ENCODE measurements at places on chromosomes 16 and 17.

GRCh38 chr17:32946375-32947135, 18.6 kb downstream of the TMEM98 start:
- DNase-seq: no peak

- DNase-seq: no peak
These were observed 843.7 kb downstream of the CDH11 start for GRCh38 chr16:64278196-64278595.

DNA sequence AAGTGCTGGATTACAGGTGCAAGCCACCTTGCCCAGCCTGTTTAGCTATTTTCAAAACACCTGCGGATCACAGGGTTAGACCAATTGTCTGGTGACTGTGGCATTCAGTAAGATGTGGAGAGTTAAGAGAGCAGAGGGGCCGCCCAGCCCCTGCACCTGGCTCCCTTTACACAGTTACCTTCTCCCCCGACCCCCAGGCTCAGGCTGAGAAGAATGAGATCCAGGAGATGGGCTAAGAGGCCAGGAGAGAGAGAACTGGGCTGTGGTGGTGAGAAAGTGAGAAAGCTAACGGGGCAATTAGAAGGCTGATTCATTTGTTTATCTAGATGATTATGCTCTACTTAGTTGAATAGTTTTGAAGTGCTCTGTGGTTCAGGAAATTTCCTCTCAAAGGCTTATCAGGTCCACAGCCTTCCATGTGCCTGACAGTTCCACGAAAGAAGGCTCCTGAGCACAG, 67.8 kb upstream of the AXIN2 start:
- no peak for DNase-seq

- DNase-seq: no peak
These were observed 50.8 kb downstream of the AKAP1 start for GRCh38 chr17:57135789-57136291.

GRCh38 chr16:27460213-27460612, 58.2 kb downstream of the IL21R start:
- no peak for DNase-seq

DNA sequence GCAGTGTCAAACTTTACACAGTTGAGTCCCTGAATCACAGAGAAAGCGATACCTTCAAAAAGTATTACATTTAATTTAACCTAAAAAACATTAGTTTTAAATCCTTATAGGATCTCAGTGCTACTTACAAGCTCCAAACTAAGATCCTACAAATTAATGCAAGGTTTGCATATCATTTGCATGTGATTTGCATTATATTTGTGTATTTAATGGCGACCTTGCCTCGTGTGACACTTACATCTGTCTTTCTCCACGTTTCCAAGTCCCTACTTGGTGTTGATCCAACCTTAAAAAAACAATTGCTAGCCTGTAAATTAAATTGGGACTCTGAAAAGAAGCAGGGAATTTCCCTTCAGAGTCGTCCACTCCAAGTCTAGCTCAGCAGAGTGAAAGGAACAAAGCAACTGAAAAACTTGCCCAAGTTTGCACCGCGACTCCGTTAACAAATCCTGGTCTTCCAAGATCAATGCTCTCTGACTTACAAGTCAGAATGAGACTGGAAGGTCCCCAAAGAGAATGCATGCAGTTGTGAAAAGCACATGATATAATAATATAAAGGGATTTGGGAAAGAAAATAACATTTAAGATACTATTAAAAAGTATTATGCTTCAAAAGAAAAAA, 739 bp upstream of the FAM117A start:
- no peak for DNase-seq

GRCh38 chr17:12568358-12569251, 97.1 kb upstream of the MYOCD start:
- no peak for DNase-seq

- DNase-seq: peak; percentile 31
These were observed 1.0 kb upstream of the YPEL3 start for GRCh38 chr16:30096862-30097563.

- DNase-seq: no peak
These were observed 144.4 kb downstream of the SLC39A11 start for GRCh38 chr17:72948115-72948514.

DNA sequence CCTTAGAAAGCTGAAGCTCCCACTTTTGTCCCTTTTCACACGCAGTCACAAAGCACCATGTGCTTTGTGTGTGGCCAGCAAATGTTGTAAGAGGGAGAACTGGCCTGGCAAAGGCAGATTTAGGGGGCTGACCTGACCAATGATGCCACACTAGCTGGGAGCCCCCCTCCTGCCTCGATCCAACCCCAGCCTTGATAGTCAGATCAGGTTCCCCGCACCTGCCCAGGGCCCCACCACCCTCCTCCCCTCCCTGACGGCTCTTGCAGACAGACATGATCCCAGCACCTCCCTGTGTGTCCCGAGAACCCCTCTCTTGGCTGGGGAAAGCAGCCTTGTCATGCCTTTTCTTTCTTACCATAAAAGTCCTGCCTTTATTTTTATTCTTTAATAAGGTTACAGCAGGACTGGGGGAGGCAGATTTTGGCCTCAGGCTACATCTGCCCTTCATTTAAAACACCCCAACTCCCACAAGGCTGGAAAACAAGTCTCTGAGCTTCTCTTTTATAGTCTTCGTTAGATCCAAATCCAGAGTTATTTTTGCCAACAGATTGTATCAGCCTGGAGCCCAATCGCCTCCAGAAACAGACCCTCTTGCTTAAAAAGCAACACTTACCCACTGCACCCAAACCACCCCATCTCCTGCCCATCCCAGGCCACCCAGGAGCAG, 201.8 kb upstream of the CDH5 start:
- no peak for DNase-seq

- DNase-seq: no peak
These were observed 28.4 kb downstream of the DNAH2 start for GRCh38 chr17:7745748-7746470.

- no peak for DNase-seq
These were observed 25.5 kb upstream of the AXIN2 start for GRCh38 chr17:65586899-65587298.

- peak; percentile 68 for DNase-seq
These were observed 246.6 kb upstream of the RPL38 start for GRCh38 chr17:73956595-73957465.

GRCh38 chr16:68599586-68599985, 45.5 kb upstream of the CDH3 start:
- DNase-seq: no peak

All from OCI-LY7 (cell line).